ENCODE measurements at places on chromosomes 5 and 9.

- DNase-seq: peak; percentile 23
These were observed 84.3 kb upstream of the SMC2 start for GRCh38 chr9:104009826-104010225.

DNA sequence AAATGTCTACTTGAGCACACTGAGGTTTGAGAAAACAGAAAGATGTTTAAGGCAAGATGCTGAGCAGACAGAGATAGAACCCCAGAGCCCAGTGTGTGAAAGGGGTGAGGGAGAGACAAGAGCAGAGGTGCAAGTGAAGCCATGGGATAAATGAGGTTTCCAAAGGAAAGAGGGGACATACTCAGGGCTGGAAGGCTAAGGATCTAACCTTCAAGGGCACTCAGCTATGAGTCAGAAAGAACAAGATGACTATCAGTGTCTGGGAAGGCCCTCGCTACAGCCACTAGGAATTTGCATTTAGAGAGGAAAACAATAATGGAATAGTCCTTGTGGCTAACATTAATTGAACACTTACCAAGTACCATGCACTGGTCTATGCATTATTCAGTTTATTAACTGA is 113.7 kb downstream of the HTR4 start:
- DNase-seq: peak; percentile 6

GRCh38 chr9:123761905-123762605 is 167.9 kb downstream of the DENND1A start:
- DNase-seq: peak; percentile 45

DNA sequence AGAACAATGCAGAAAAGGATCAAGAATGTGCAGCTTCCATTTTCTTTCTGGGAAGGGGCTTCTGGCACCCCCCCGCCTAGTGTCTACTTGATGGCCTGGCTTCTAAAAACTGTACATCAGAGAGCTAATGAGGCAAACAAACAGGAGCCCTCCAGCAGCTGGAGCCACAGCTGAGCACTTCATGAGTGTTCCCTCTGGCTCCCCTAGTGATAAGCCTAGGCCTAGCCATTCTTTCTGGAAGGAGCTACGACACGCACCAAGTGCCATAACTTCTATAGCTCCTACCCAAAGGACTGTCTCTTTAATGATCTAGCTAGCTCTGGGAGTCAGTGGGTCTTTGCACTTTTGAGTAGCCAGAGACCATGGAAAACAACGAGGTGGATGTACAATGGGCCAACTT is 66.1 kb downstream of the DNAH5 start:
- no peak for DNase-seq

DNA sequence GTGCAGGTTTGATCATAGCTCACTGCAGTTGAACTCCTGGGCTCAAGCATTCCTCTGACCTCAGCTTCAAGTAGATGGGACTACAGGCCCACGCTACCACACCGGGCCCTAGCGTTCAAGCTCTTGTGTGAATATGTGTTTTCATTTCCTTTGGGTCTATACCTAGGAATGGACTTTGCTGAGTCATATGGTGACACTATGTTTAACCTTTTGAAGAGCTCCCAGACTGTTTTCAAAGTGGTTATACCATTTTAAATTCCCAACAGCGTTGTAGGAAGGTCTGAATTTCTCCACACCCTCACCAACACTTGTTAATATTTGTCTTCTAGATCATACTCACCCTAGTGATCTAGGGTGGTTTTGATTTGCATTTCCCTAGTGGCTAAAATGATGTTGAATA is 33.5 kb downstream of the FAF2 start:
- no peak for DNase-seq

- DNase-seq: no peak
These were observed 50.6 kb upstream of the UBTD2 start for GRCh38 chr5:172334196-172334595.

DNA sequence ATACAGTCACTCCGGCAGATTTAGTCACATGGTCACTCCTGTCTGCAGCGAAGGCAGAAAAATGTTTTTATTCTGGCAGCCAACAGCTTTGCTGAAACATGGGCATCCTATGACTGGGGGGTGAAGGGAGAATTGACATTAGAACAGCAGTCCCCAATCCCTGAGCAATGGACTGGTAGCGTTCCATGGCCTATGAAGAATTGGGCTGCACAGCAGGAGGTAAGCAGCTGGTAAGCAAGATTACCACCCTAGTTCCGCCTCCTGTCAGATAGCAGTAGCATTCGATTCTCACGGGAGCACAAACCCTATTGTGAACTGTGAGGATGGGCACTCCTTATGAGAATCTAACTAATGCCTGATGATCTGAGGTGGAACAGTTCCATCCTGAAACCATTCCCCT is 93.1 kb upstream of the FTMT start:
- DNase-seq: no peak

DNA sequence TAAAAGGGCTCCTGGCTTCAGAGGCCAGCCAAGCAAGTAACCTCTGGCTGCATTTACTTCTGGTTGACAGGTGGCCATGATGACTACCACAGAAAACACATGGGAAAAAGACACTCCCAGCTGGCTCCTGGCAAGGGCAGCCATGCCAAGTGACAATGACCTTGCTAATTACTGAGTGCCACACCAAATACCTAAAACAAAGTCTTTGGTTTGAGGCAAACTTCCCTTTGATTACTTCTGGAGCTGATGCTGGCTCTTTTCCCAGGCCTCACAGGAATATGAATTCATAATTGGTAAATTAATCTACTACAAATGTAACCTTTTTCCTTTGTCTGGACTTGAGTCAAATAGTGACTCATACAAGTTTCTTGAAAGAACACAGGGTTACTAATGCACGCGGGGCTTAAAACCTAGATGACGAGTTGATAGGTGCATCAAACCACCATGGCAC is 61.0 kb downstream of the LPAR1 start:
- peak; percentile 82 for DNase-seq

Measured in EL (cell line).